ENCODE measurements at places on chromosomes 4 and X.
A peak's percentile ranks its signal among the peaks of the same experiment; 100 is the strongest.

DNA sequence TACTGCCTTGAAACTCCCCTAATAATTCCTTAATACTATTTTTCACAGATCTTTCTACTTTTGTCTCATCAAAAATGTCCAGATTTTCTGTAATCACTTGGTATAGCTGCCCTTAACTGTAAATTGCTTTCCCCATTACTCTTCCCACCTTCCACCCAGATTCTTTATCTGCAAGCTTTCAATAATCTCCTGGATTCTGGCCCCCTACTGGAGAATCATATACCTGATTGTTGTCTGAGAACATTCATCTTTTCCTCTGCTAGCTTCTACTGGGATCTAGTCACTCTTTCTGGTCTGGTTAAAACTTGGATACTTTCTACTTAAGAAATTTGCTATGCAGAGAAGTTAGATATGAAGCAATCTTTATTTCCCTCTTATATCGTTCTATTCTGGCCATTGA lies 552.6 kb downstream of the PCDH19 start:
- no peak for DNase-seq

GRCh38 chr4:4524364-4524763 lies 17.5 kb downstream of the STX18 start:
- DNase-seq: no peak

- DNase-seq: peak; percentile 82
These were observed 4.1 kb upstream of the NR0B1 start for GRCh38 chrX:30313322-30313721.

DNA sequence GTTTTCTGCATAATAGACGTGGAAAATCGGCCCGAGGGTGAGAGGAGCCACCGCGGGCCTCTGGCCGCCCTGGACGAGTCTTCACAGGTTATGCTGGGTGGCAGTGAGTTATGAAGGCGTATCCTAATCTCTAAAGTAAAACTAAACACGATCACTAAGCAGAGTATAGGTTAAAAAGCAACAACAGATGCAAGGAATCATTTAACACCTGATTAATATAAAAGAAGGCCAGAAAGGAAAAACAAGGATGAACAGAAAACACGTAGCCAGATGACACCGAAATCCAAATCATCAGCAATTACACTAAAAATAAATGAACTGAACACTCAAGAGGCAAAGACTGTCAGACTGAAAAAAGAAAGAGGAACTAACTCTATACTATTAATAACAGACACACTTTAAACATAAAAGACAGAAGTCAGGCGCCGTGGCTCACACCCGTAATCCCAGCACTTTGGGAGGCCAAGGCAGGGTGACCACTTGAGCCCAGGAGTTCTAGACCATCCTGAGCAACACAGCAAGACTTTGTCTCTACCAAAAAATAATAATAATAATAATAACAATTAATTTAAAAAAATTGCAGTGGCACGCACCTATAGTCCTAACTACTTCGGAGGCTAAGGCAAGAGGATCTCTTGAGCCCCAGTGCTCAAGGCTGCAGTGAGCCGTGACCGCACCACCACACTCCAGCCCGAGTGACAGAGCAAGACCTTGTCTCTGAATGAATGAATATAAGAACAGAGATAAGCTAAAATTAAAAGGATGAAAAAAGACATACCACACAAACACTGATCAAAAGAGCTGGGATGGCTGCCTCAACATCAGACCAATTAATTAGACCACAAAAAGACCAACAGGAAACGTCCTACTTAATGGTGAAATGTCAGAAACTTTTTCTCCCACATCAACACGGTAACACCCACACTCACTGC lies 30.0 kb downstream of the CTBP1 start:
- no peak for DNase-seq

DNA sequence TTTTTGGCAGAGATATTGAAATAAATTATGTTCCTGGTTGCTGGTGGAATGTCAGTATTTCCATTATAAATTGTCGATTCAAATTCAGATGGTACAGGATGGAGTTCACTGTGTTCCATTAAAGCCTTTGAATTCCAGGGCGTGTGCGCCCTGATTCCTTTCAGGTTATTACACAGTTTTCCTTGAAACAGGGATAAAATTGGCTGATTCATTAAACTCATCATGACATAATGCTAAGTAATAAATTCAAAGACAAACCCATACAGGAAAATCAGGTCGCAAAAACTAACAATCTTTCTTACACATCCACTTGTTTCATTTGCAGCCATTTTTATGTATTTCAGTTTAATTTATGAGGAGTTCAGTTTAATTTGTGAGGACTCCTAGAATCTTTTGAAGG lies 51.1 kb downstream of the RWDD4 start:
- DNase-seq: no peak

DNA sequence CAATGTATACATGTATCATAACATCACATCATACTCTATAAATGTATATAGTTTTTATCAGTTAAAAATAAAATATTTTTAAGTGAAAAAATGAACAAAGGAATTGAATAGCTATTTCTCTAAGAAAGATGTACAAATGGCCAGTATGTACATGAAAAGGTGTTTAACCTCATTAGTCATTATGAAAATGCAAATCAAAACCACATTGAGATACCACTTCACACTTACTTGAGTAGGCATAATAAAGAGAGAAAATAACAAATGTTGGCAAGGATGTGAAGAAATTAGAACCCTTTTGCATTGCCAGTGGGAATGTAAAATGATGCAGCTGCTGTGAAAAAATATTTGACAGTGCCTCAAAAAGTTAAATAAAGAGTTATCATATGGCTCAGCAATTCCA lies 95.5 kb downstream of the IRS4 start:
- DNase-seq: no peak

GRCh38 chrX:118772051-118772450 lies 44.6 kb downstream of the IL13RA1 start:
- no peak for DNase-seq

DNA sequence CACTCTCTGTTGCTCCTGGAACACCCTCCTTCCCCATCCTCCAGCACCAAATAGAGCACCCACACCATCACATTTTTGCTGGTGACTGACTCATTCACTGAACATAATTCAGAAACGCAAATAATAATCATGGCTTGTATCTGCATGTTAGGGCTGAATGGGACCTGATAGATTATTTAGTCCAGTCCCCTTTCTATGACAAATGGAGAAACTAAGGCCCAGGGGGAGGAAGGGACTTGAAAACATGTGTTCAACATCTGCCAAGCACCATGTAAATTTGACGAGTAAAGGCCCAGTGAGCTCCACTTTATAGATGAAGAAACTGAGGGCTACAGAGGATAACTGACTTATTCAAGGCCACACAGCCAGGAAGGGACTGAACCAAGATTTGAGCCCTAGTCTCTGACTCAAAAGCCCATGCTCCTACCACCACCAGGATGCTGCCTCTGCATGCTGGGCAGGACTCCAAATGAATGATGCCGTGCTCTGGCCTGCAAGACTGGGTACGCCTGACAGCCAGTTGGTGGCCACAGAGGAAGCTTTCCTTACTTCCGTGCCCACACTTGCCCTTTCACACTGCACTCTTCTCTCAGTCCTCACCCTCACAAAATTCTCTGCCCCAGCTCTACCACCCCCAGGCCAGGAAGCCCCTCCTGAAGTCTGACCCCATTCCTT lies 133.3 kb upstream of the PJA1 start:
- DNase-seq: no peak

DNA sequence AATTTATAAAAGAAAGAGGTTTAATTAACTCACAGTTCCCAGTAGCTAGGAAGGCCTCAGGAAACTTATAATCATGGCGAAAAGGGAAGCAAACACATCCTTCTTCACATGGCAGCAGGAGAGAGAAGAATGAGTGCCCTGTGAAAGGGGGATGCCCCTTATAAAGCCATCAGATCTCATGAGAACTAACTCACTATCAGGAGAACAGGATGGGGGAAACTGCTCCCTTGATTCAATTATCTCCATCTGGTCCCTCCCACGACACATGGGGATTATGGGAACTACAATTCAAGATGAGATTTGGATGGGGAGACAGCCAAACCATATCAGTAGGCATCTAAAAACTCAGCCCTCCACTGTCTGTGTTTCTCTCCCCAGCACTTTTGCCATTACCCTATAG lies 22.4 kb downstream of the ANK2 start:
- DNase-seq: no peak

DNA sequence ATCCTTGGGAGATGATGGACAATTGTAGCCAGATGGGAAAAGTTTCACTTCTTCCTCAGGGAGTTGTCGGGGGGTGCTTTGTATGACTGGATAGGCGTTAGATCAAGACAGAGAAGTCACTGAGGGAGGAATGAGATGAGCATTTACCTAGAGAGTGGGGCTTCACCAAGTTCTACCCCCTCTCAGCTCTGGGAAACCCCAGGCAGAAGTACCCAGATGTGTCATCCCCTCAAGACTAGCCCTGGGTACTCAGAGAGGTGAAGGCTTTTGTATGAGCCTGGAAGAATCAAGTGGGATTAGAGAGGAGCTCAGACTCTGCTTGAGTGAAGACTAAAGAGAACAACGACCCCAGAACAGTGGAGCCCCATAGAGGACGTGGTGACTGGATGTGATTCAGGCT lies 1.9 kb downstream of the MAGEB1 start:
- DNase-seq: no peak

- DNase-seq: peak; percentile 13
These were observed 300.8 kb downstream of the ADGRL3 start for GRCh38 chr4:61500883-61501282.

- no peak for DNase-seq
These were observed 31.2 kb upstream of the UXT start for GRCh38 chrX:47690175-47690574.

DNA sequence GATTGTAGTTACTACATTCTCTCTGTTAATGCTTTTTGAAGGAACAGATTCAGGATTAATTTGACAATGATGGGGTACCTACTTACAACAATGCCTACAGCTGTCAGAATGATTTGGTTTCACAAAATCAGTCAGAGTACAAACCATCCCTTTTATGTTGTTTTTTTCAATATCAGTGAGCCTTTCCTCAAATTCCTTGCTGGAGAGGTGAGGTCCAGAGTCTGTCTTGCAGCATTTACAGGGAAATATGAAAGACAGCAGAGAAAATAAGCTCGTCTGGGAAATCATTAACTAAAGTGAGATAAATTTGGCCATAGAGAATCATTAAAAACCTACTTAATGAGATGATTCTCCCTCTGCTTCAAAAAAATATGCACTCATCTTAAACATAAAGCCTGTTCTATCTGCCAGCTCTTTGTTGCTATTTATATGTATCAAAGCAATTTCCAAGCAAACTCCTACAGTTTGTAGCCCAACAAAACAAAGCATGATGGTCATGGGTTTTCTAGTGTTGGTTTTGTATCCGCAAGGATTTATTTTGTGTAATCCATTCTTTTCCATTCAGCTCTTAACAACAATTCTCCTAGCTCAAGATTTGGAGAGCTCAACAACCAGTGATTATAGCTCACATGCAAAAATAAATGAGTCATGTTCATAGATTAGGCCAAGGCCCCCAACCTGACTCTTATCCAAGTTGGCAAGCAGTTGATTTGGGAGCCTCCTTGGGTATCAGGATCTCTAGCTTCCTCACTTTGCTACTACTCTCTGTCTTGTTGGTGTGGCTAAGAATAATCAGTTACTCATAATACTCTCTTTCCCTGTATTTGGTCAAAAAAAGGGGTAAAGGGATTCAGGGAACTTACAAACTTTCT lies 222.6 kb downstream of the ENOX2 start:
- no peak for DNase-seq

DNA sequence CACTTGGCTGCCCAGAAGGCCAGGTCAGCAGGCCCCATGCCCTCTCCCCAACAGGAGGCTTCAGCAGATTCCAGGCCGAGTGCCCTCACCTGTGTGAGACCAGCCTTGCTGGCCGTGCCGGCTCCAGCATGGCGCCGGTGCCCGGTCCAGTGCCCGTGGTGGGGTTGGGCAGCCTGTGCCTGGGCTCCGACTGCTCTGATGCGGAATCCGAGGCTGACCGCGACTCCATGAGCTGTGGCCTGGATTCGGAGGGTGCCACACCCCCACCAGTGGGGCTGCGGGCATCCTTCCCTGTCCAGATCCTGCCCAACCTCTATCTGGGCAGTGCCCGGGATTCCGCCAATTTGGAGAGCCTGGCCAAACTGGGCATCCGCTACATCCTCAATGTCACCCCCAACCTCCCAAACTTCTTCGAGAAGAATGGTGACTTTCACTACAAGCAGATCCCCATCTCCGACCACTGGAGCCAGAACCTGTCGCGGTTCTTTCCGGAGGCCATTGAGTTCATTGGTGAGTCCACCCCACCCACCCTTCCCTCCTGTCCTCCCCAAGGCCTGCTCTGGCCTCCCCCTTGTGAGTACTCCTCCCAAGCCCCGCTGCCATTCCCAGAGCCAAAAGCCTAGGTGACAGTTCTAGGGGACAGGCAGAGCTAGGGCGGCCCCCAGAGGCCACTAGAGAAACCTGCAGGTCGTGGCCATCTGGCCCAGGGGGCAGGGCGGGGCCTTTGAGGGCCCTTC lies 2.3 kb downstream of the DUSP9 start:
- peak; percentile 41 for DNase-seq

- no peak for DNase-seq
These were observed 7.3 kb downstream of the EMCN start for GRCh38 chr4:100510551-100510950.

DNA sequence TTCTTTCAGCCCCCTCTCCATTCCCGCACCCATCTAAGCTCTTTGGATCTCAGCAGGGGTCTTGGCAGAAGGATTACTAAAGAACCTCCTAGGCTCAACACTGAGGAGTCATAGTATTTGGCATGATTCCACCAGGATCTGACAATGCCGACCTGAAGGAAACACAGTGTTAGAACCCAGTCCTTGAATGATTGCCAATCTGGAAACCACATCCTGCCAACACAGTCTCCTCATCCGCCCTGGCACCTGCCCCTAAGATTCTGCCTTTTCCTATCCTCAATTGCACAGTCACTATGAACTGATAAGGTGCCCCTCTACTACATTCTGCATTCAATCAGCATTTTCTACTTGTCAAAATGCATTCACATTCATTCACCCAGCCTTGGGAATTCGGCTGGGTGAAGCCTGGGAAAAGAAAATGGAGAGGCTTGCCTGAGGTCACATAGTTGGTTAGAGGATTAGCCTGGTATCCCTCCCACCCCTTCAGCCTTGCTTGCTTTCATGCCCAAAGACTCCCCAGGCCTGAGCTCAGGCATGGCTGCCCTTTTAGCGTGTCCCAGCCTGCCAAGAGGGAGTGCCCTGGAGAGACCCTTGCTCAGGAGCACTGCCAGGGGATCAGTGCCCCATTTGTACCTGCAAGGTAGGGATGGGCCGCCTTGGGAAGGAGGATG lies 2.2 kb upstream of the CLDN2 start:
- DNase-seq: no peak

DNA sequence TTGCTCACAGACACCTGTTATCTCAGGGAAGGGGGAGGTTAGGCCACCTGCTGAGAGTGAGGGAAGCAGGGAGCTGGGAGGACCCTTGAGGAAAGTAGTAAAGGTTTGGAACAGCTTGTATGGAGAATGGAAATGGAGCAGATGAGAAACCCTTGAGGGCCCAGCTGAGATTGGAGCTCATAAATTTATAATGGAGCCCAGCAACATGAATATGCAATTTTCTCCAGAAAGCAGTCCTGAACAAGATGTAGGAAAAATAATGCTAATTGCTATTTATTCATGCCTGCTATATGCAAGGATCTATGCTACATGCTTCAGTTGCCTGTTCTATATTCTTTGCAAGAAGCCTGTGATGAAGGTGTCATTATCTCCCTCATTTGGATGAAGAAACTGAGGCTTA lies 67.5 kb upstream of the LEF1 start:
- DNase-seq: no peak
